ENCODE measurements at places on chromosomes 7 and 10. TPM values are rescaled to one million over a fixed set of nuclear protein-coding genes. Genes with fewer than 3 reads are reported as not detected.

DNA sequence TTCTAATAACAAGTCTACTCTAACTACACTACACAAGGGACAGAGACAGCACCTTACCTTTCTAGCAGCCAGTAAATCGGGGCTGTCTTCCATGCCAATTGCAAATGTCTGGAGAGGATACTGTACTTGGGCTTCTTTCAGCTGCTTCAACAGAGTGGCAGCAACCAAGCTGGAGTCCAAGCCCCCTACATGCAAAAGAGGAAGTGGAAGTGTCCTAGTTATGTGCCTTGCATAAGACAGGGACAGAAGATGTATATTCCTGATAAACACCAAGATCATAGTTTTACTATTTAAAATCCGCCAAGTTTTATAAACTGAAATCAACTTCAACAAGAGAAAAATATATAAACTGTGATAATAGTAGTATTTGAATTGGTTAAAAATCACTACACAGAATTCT lies 14.0 kb downstream of the ASNS start:
- H3K36me3 ChIP-seq: peaks cover 8% of the 10 kb centered on the region
- no peak for DNase-seq
- H3K27ac ChIP-seq: no peak overlapping the region
- H3K4me1 ChIP-seq: no peaks in the 10 kb centered on the region
- H3K4me3 ChIP-seq: no peak overlapping the region

DNA sequence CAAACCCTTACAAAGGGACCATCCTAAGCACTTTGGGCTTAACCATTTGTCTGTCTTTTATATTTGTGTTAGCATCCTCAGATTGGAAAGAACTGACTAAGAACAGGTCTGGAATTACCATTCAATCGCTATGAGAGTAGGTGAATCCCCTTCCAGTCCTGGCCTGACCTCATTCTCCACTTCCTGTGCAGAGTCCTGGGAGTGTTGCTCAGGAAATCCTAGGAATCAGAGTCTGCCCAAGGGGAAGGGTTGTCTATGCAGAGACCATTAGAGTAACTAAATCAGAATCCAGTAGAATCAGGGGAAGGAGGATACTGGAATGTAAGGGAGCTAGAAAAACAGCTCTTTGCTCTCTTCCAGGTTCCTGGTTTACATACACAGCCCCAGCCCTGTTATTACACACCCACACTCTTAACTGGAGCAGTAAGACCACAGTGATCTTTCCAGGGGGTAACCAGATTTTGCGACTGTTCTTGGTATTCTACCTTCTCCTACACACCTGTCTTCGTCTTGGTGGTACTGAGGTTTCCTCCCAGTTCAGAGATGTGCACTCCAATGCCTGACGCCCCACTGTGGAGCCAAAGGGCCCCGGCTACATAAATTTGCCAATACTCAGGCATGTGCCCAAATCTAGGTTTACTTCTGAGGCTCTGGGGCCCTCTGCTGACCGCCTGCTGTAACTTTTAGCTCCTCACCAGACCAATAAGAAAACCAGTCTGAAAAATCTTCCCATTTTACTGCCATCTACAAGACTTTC lies 103.7 kb downstream of the RNF216 start:
- no peak overlapping the region for H3K27ac ChIP-seq
- peaks cover 5% of the 10 kb centered on the region for H3K4me1 ChIP-seq
- no peaks in the 10 kb centered on the region for H3K36me3 ChIP-seq
- DNase-seq: peak; percentile 61

DNA sequence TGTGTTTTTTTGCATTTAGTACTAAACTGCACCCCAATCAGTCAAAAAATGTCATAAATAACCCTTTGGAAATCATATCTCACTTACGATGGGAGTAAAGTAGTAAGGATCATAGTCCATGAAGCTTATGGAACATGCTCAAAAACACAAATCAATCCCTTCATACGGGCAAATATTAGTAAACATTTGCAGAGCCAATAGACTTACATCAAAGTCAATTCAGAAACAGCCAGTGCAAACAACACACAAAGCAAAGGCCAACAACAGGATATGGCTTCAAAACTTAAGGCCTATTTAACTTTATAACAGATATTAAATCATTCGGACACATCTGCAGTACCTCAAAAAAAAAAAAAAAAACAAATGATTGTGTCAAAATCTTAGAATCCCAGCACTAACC lies 32.1 kb downstream of the SGCE start:
- DNase-seq: no peak
- no peak overlapping the region for H3K27ac ChIP-seq
- no peaks in the 10 kb centered on the region for H3K36me3 ChIP-seq
- no peak overlapping the region for H3K4me3 ChIP-seq
- H3K27me3 ChIP-seq: no peaks in the 10 kb centered on the region

GRCh38 chr10:53005612-53006345 lies 233.2 kb upstream of the MBL2 start:
- H3K4me3 ChIP-seq: no peak overlapping the region
- no peaks in the 10 kb centered on the region for H3K27me3 ChIP-seq
- H3K36me3 ChIP-seq: no peaks in the 10 kb centered on the region
- H3K27ac ChIP-seq: peak overlapping the region; percentile 77

DNA sequence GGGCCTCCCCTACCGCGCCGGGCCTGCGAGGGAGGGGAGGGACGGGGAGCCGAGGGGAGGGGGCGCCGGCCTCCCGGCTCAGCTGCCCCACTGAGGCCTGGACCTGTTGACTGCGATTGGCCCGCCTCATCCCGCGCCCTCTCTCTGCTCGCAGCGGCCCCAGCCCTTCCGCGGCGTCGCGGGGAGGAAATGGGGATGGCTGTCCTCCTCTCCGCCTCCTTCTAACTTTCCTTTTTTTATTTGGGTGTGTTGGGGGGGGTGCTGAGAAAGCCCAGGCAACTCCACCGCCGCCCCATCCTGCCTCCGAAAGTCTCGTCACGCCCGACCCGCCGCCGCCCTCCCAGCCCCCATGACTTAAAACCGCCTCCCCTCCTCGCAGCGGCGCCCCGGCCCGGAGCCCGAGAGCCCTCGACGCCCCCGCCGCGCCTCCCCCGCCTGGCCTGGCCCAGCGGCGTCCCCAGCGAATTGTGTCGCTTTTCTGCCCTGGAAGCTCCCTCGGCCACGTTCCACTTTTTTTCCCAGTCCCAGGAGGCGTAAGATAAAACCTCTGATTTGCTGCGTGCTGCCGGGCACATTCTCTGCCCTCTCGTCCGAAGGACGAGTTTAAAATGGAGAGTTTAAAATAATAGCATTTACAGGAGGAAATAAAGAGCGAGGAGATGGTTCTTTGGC lies 842 bp upstream of the SKIDA1 start:
- H3K4me3 ChIP-seq: peak overlapping the region; percentile 67
- H3K36me3 ChIP-seq: no peaks in the 10 kb centered on the region
- H3K27me3 ChIP-seq: no peaks in the 10 kb centered on the region

DNA sequence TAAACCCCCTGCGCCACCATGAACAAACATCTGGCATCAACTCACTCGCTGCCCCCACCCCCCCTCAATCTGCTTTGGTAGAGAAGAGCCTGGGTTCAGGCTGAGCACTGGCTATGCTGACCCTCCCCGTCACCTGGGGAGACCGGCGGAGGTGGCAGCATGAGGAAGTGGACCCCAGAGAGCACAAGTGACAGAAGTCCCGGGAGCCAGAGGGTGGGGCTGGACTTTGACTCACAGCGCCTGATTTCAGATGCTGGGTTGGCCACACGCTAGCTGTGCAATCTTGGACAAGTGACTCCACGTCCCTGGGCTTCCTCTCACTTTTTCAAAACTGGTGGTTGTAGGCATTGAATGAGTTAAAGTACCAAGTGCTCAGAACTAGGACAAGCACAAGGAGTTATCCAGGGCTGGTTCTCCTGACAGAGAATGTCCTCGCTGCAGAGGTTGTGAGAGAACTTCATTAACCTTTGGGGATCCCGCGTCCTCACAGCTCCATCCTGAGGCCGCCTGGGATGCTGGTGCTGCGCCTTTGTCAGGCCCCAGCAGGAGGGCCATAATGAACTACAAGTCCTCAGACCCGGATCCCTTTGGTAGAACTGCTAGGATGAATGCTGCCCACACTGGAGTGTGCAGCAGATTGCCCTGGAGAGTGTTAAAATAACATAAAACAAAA lies 48.8 kb upstream of the RASGEF1A start:
- DNase-seq: no peak
- H3K4me3 ChIP-seq: no peak overlapping the region
- H3K27me3 ChIP-seq: no peaks in the 10 kb centered on the region
- no peaks in the 10 kb centered on the region for H3K4me1 ChIP-seq

DNA sequence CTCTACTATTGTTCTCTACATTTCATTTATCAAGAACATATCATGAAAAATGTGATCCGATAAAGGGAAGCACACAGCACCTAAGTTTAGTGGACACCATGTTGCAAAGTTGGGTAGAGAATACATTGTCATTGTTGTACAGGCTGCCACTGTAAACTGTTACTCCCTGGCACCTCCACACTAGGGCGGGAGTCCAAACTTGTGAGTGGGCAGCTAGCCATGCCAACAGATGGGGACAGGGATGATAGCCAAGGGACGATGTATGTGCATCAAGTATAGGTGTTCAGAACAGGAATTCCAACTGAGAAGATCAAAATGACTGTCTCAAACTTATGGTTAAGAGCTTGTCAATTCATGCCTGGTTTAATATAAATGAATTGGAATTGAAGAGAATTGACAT lies 31.1 kb upstream of the COMMD3 start:
- no peak overlapping the region for H3K4me3 ChIP-seq
- no peaks in the 10 kb centered on the region for H3K27me3 ChIP-seq
- DNase-seq: no peak

- no peak overlapping the region for H3K27ac ChIP-seq
- H3K4me3 ChIP-seq: no peak overlapping the region
- no peaks in the 10 kb centered on the region for H3K27me3 ChIP-seq
- DNase-seq: no peak
Measured at GRCh38 chr10:19316204-19316870, 267.7 kb downstream of the MALRD1 start.

The ARMH3 gene
- 20.9 TPM for total RNA-seq

The HTR5A gene
- not detected for total RNA-seq

The ACHE gene
- 1.6 TPM for total RNA-seq

The PRSS1 gene
- total RNA-seq: 1.2 TPM

Measured in thyroid gland (tissue), 4 donors.